ENCODE measurements at places on chromosomes 6 and 20.

DNA sequence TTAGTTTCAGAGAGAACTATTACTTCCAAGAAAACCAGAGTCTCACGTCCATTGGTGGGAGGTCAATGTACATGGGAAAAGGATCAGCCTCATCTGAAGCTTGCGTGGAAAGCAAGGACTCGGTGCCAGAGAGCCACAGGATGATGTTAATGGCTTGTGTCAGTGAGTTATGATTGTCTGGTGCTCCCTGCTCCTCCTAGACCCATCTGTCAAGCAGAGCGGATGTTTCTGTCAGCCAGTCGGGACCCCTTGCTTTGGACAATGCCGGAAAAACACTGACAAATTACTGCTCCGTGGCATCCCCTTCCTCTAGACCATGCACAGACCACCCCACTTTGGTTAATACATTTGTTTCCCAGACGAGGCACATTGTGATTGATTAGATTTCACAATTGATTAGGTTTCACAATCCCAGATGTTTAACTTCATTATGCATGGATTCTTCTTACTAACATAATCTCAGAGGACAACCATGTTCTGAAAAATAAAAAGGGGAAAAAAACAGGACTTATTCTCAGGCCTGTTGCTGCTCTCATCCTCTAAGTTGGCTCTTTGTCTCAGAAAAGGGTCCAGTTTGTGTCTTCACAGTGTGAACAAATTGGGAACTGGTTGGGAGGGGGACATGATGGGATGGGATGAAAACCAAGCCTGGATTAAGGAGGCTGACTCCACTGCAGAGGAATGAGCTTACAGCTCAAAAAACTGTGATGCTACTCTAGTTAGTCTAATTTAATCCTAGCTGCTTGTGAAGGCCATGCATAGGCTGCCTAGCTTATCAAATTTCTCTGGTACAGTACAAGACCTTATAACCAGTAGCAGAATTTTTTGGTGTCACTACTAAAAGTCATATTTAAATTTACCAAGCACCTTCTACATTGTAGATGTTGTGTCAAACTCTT lies 51.9 kb downstream of the UNC5CL start:
- no peak for DNase-seq

GRCh38 chr6:132246632-132247270 lies 154.5 kb downstream of the MOXD1 start:
- DNase-seq = no peak

GRCh38 chr6:46095251-46095650 lies 34.5 kb upstream of the ENPP4 start:
- DNase-seq = no peak

DNA sequence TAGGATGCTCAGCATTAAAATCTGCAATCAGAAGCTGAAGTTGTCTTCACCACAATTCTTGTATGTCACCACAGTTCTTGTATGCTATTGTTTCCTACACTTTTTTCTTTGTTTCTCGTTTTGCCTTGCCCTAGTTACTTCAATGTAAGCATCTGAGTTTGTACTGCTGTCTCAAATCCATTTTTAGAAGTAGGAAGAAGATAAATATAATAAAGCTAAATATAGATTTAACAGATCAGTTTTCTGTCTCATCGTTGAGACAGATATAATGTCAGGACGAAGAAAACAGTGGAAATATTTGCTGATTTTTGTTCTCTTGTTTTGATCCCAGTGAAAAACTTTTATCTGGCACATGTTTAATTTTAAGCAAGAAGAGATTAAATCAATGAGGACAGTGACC lies 318.0 kb downstream of the QKI start:
- no peak for DNase-seq

DNA sequence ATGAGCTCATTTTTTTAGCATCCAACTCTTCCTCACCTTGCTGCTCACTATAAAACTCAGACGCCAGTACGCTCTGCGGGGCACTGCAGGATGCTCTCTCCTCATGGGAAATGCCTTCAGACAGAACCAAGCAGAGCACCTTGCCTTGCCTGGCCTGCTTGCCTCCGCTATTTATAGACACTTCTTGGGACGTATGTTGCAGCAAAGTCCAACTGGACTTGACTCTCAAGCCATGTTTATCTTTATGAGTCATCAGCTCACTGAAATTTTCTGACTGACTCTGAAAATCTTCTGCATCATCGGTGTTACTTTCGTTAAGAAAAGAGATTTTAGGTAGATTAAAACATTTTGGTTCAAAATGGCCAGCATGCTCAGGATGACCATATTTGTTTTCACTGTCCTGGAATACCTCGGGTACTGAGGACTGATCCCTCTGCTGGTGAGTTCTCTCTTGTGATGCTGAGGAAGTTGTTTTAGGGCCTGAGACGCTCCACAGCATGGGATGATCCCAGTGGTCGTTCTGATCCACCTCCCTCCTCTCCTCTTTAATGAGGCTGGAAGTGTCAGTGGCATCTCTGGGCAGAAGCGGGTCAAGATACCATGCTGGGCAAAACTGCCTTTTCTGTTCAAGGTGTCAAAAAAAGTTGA lies 204.5 kb downstream of the KIF16B start:
- no peak for DNase-seq

DNA sequence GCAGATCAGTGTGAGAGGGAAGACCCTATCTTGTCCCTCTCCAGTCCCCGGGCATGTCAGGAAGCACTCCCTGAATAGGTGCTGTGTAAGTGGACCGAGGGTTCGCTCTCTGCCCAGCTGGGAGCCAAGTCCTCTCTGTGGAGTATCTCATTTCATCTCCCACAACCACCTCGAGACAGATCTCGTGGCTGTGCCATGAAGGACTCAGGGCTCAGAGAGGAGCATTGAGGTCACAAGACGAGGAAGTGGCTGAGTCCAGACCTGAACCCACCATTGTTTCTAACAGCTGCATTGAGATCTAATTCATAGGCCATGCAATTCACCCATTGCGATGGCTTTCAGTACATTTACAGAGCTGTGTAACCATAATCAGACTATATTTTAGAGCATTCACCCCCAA lies 34.7 kb upstream of the STX16 start:
- no peak for DNase-seq

DNA sequence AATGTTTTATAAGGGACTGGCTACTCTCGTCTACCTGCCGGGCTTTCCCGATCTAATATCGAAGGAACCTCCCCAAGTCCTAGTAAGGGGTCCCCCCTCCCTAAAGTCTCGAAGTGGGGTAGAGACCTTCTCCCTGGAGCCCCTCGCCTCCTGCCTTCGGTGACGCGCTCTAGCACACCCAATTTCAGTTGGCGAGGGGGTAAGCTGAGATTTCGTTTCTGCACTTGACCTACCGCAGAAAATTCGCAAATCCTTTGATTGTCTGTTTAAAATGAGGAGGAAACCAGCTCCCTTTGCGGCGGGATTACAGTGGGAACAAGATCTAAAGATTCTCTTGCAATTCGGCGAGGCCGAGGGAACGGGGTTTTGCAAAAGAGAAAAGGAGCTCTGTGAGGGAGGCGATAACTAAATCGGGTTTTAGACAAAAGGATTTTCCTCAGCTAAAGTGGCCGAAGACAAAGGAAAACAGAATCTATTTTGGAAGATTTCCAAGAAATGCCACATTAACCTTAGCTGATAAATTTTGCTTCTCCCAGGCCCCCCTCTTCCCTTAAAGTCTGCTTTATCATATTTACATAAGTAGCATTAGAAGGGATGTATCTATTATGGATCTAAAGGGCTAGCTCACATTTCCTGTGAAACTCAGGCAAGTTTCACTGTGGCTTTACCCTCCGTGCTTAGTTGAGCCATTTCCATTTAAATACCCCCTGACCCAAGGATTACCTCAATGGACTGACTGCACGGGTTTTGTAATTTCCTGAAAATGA lies 8.4 kb downstream of the SIM1 start:
- no peak for DNase-seq

- DNase-seq = no peak
Measured at GRCh38 chr20:44805979-44806620, 4.2 kb downstream of the RIMS4 start.

DNA sequence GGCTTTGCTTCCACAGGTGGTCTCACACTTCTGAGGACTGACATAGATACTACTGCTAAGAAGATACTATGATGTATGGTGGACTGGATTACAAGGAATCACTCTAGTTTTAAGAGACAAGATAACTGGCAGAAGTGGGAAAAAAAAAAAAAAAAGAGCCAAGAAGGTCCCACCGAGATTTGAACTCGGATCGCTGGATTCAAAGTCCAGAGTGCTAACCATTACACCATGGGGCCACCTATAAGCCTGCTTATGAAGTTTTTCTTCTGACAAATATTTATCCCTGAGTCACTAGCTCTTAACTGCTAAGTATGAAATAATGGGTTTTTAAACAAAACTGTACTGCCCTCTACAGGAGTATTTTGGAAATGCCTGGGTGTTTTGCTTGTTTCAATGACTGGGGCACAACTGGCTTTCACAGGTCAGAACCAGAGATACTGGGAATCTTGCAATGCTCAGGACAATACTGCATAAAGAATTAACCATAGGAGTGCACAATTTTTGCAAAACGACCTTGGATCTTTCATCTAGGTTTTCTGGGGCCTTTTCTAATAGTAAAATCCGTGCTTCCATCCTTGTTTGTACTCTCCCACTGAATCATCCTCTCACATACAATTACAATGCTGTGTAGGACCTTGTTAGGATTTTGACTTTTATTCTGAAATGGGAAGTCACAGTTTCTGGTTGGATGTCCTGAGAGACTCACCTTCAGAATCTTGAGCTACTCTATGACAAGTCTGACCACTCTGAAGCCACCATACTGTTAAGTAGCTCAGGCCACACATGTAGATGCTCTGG lies 116.3 kb downstream of the OR2B2 start:
- DNase-seq = peak; percentile 80

DNA sequence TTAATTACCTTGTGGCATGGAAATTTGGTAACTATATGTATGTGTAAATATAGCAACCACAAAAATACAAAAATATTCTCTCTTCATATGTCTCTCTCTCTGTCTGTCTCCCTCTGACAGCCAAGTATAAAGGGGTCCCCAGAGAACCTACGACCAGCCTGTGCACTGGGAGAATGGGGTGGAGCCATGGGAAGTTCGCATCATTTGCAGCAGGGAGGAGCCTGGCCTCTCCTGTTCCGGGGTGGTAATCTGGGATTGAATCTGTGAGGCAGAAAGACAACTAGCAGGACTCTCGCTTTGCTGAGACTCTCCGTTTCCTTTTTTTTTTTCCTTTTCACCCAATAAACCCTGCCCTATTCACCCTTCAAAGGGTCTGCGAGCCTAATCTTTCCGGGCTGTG lies 1109.1 kb downstream of the HACE1 start:
- no peak for DNase-seq

DNA sequence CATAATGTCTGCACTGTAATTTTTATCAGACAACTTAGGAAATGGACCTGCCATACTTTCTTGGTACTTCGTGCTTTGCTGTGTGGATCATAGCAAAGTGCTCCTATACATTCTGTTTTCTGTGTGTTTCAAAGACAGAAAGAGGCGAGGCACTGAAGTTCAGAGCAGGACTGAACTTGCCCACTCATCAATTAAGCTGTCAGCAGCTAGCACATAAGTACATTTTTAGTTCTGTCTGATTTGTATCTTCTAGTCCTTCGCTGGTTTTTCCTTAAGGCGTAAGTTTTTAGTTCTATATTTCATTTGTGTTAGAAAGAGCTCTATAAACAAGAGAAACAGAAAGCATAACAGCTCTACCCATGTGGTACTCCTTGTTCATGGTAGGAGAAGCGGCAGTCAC lies 42.1 kb downstream of the MAP3K4 start:
- DNase-seq = no peak

- no peak for DNase-seq
Measured at GRCh38 chr6:121760745-121761144, 325.3 kb downstream of the GJA1 start.

- no peak for DNase-seq
Measured at GRCh38 chr20:60090631-60091030, 132.4 kb downstream of the CDH26 start.

- peak; percentile 22 for DNase-seq
Measured at GRCh38 chr6:133568970-133569889, 319.7 kb upstream of the TCF21 start.

DNA sequence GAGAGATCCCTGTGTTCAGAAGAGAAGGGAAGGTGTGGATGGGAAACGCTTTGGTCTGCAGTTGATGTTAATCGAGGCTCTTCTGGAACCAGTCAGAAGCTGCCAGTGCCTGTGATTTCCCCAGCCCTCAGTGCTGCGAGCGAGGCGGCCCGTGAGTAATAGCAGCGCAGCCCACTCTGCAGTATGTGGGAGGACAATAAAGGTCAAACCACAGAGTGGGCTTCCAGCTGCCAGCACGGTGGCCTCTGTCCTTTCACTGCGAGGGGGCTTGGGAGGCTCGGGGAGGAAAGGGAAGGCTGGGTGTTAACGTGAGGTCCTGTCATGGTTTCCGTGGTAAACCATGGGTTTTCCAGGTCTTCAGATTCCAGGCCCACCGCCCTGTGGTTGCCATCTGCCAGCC lies 32.3 kb upstream of the TAGAP start:
- no peak for DNase-seq

Data from stimulated activated CD4-positive, alpha-beta T cell treated with anti-CD3 and anti-CD28 coated beads, Interleukin-1b, Interleukin-23, amount 100 ng/mL, for 4 hours (primary cell).